ENCODE measurements at places on chromosomes 2 and 18. TPM values are rescaled to one million over a fixed set of nuclear protein-coding genes. Genes with fewer than 3 reads are reported as not detected.

DNA sequence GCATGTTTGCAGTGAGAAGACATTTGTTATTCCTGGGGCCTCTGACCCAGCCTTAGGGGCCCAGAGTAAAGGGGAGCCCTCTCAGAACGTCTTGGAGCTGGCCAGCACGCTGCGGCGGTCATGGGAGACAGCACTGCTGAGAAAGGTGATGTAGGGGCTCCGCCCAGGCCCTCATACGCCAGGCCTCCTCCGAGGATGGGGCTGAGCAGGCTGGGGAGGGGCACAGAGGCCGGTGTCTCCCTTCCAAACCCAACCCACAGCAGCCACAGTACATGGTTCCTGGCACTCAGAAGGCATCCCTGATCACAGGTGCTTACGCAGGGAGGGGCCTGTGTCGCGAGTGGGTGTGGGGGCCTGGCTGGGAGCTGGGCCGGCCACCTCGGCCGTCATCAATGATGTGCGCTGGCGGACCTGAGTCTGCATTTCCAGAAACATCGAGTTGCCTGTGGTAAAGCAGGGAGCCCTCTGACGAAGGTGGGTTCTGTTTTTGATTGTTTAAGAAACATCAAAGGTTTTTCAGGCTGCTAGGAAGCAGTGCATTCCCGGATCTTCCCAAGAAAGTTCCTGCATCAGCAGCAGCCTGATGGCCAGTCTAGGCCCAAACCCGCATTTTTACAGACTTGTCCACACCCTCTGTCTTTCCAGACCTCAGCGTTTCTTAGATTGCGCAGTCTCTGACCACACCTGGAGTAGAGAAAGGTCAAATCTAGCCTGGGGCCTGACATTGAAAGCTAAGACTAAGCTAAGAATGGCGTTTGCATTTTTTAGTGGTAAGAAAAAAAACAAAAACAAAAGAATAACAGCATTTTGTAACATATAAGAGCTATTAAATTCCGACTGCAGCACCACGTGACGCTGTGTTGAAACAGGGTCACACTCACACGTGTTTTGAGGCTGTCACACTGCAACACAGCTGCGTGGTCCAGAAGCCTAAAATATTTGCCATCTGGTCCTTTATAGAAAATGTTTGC, 51.2 kb upstream of the PXDN start:
- no peak for DNase-seq

DNA sequence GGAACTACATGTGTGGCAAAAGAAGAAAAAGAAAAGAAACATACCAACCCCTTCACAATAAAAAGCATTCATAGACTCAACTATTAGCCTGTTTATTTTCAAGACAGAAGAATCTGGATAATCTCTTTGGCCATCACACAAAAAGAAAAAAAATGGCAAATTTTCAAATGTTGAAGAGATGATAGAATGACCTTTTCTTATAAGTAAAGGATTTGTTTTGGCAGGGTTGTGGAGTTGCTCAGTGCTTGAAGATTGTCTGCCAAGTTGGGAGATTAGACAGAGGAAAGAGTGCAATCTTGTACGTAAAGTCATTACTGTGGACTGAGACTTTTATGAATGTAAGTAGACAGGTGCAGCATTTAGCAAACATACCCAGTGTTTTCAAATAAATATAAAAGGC, 18.5 kb upstream of the FAM171B start:
- no peak for DNase-seq

GRCh38 chr18:13831864-13832508, 8.0 kb downstream of the MC5R start:
- no peak for DNase-seq

ACTG2 gene
- total RNA-seq, result 22.2 TPM

CNRIP1 gene
- total RNA-seq, result 20.8 TPM

DYNAP gene
- not detected for total RNA-seq

- DNase-seq, result no peak
Measured at GRCh38 chr18:52060607-52061304, 279.2 kb upstream of the DCC start.

GRCh38 chr2:27264753-27265535, 2.1 kb upstream of the SLC30A3 start:
- peak; percentile 72 for DNase-seq

DNA sequence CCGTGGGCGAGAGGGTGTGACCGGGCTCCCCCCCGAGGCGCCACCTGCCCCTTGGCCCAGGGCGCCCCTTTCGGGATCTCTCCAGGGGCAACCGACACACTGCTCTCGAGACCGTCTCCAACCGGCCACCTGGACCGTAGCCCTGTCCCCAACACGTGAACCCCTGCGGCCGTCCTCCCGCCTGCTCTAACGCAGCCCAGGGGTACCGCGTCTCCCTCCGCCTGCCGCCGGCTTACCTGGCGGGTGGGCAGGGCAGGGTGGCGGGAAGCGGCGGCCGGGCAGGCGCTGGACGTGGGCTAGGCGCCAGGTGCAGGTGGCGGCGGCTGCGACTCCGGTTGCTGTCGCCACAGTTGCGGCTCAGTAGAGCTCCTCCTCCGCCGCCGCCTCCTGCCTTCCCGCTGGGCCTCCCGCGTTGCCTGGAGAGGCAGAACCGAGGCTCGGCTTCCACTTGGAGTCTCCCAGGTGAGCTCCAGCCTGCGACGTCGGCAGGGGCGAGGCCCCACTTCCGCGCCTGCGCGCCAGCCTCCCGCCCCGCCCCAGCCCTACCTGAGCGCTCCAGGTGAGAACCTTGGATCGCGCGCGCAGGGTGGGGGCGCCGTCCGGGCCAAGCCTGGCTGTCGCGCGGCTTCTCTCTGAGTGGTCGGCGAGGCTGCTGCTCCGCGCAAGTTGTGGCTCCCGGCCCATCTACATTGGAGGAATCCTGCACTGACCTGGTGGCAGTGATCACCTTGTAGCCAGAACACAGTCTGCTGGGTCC, at the start of gene GALNT3:
TSS of gene GALNT3 (minus strand) at position 469 of the 757 bp plus-strand sequence. CDS start 23,547 bp downstream, outside the sequence.
- DNase-seq, result peak; percentile 94

DNA sequence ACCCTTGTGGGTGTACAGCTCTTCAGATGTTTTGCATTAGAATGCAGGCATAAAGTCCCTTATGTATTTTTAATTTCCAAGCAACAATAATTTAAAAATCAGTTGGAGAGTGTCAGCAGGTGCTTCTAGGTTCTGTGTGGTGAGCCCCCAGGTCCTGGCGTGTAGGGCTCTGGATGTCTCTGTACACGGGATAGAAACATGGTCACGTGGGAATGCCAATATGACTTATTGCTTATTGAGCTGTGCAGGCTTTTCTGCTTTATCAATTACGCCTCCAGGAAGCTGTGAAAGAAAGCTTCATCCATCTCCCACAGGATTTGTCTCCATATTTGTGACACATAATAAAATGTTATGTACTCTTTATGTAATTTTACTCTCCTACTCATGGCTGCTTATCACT, 37.8 kb downstream of the PRELID3A start:
- no peak for DNase-seq

OSBPL6 gene
- 7.9 TPM for total RNA-seq

EVX2 gene
- total RNA-seq, result not detected

DNA sequence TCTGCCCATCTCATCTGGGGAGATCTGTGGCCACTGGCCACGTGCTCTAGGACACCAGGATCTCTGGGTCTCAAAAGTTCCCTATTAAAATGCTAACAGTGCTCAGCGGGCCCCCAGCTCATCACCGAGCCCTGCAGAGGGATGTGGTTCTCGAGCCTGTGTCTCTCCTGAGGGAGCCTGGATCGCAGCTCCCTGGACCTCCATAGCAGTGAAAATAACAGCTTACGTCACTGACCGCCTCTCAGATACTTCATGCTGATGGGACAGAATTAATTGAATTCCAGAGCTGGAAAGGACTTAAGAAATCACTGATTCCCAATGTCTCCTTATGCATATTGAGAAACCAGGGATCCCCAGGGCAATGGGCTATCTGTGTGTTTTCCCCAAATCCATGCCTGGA, 90.0 kb downstream of the GALR1 start:
- DNase-seq, result no peak

DNA sequence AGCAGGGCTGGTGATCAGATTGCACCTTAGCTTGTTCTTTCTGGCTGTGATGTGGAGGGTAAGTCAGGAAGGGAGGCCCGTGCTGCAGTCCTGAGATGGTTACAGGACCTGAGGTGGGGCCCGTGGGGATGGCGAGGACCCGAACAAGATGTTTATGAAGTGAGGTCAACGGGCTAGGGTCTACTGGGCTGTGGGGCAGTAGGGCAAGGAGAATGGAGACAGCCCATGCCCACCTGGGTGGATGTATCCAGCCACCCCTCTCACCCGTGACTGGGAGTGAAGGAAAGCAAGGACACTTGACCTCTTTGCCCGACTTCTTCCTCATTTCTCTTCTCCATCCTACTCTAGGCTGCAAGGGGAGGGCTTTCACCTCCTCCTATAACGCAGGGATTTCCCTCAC, 18.0 kb downstream of the PTMA start:
- DNase-seq, result no peak

GRCh38 chr18:13643261-13643751, 83.1 kb downstream of the FAM210A start:
- DNase-seq, result no peak

All from lower lobe of right lung (tissue), 2 donors.